ENCODE measurements at places on chromosomes 1 and 21.

DNA sequence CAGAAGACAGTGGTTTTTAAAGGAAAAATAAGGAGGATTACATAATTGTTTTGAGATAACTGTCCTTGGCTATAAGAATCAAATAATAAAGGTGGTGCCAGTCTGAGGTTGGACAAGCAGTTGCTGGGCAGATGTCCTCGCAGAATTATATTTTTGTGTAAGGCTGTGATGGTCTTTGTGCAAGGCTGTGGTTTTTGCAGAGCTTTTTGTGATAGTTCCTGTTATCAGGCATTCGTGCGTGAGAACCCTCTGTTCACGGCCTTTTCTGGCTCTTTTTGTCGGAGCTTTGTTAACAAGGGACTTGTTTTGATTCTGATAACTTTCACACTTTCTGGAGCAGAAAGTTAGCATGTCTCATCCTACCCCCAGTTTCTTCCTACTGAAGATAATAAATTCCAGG is 33.4 kb downstream of the SH3BP5L start:
- no peak for DNase-seq

DNA sequence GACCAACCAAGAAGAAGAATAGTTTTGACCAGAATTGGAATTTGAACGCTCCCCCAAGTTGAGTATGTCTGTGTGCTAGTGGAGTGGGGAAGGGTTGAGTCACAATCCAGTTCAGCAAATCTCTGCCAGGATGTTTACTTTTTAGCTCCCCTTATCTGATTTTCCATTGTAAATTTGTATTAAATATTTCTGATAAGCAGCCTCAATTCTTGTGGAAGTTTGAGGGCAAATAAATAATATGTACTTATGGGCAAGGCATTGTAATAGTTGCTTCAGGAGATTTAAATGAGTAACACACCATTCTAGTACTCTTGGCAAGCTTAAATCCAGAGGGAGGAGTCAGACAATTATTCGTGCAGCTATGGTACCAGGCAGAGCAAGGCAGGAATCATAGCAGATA is 14.4 kb downstream of the CXADR start:
- no peak for DNase-seq

GRCh38 chr1:170586321-170587252 is 54.6 kb downstream of the GORAB start:
- DNase-seq, result no peak

- DNase-seq, result no peak
These were observed 670.5 kb downstream of the KIF26B start for GRCh38 chr1:245825128-245825901.

GRCh38 chr21:22253761-22254160 is 1255.6 kb downstream of the NCAM2 start:
- no peak for DNase-seq

- no peak for DNase-seq
These were observed 8.8 kb downstream of the RAB7B start for GRCh38 chr1:205994346-205994745.

DNA sequence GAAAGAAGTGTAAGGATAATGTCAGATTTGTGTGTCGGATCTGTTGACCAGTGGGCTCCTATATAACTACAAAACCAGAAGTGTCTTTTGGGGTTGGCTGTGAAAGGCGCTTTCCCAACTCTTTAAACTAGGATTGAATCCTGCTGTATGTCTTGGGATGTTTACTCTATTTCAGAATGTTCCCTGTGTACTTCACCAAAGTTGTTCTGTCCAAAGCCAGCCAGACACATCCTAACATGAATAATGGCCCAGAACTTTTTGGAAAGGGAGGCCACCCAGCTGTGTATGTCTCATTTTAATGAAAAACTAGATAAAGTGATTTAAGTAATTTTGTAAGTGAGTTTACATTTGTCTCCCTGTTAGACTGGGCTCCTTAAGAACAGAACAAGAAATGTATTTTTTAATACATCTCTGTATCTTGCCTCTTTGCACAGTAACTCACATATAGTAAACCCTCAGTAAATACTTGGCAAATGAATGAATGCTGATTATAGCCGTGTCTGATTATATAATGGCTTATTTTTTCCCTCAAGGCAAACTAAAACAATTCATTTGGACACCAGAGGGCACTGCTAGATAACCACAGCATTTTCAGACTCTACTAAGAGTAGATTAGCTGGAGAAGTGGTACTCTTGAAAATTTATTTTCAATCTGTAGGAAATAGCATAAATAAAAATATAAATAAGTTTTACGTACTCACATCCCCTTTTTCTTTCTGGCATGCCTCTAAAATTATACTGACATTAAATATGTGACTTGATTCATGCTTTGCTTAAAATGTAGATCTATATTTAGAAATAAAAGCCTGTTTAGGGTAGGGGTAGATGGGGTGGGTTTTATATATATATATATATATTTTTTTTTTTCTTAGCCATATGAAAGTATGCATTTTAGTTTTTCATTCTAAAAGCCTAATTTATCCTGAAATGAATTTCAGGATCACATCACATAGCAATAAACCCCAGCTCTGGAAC is 23.8 kb downstream of the TSEN15 start:
- DNase-seq, result no peak

DNA sequence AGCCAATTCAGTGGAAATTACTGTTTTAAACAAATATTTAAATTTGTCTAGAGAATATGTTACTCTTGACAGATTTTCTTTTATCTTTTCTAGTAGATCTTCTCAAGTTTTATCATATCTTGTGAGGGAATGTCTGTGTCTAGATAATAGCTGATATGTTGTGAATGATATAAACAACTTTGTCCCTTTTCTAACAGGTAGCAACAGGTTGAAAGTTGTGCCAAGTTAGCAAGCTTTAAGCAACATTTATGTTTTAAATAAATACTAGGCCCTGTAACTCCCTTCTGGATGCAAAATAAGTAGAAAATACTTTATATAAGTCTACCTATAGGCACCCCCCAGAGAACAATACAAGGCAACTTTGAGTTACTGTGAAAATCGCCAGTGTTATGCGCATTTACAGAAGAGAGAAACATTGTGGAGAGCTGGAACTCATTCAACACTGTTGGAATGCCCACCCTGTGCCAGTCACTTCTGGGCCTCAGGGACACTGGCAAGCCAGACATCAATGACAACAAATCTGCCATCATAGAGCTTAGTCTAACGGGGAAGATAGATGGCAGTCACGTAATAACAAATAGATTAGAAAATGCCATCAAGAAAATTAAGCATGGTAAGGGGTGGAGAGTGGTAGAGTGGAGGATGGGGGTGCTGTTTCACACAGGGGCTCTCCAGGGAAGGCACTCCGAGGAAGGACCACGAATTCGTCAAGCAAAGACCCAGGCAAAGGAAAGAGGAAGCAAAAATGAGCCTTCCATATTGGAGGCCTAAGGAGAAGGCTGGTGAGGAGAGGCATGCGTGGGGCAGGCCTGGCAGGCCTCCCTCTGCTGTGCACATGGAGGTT is 4.4 kb downstream of the MAP3K21 start:
- no peak for DNase-seq

- no peak for DNase-seq
These were observed 6.1 kb downstream of the IER5 start for GRCh38 chr1:181094416-181095212.

- DNase-seq, result no peak
These were observed 27.3 kb upstream of the LMX1A start for GRCh38 chr1:165383599-165384405.

DNA sequence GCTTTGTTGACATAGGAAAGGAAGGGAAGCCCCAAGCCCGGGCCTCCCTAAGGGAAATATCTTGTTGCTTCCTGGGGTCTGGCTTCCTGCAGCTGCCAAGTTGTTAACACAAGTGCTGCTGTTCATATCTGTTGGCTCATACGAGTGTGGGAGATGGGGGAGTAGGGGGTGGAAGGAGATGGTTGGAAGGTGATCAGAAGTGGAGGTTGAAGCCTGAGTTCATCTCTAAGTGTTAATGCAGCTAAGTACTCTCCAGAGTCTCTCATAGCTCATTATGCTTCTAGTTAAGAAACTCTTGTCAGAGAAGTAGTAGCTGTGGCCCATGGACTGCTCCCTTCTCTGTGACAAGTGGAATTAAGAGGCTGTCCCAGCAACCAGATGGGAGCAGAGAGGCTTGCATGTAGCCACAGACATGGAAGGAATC is 319.2 kb upstream of the SPAG17 start:
- DNase-seq, result no peak

- no peak for DNase-seq
These were observed 8.3 kb upstream of the TINAGL1 start for GRCh38 chr1:31567956-31568570.

GRCh38 chr1:8077120-8077573 is 51.0 kb upstream of the ERRFI1 start:
- no peak for DNase-seq

DNA sequence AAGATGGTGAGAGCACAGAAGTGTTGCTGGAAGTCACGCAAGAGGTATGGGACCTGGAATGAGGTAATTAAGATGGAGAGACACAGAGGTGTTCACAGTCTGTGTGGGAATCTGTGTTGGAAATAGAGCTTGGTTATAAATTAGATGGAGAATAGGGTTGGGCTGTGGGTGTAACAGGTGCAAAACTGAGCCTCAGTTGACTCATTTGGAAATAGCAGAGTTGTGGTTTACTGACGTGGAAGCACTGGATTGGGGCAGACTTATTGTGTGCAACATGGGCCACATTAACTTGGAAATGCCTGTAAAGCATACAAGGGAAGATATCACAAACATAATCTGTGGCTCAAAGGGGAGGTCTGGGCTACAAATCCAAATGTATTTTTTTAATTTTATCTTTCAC is 13.0 kb downstream of the CAMSAP2 start:
- no peak for DNase-seq

GRCh38 chr1:245213066-245213831 is 58.5 kb downstream of the KIF26B start:
- DNase-seq, result no peak

DNA sequence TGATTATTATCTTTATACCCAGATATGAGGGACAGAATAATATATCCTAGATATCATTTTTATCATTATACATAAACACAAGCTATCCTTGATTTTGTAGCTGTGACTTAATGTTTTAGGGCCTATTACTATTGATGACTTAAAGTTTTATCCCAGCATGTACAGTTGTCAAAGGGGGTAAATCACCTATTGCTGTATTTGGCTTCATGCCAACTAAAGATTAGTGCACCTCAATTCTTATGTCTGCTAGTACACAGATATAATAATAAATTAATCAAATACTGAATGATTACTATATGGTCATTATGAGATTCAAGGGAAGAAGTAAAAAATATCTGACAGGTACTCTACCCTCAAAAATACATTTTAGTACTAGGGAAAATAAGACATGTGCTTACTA is 84.0 kb downstream of the SYT14 start:
- no peak for DNase-seq

DNA sequence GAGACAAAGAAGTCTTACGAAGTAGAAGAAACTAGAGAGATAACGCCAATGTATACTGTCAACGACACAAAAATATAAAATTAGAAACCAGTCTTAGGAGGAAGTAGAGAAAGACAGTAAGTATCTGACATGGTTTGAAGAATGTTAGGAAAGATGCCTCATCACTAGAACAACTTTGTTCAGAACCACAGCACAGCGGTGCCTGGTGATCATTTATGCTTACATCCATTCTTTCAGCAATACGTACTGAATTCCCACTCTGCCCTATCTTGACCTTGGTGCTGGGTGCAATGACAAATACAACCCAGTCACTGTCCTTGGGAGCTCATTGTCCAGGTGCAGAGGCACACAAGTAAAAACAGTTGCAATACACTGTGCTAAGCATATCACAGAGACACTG is 104.4 kb downstream of the TM2D1 start:
- DNase-seq, result no peak

- no peak for DNase-seq
These were observed 140.5 kb downstream of the RHOU start for GRCh38 chr1:228875741-228876140.

- no peak for DNase-seq
These were observed 54.9 kb downstream of the NRIP1 start for GRCh38 chr21:15009837-15010363.

DNA sequence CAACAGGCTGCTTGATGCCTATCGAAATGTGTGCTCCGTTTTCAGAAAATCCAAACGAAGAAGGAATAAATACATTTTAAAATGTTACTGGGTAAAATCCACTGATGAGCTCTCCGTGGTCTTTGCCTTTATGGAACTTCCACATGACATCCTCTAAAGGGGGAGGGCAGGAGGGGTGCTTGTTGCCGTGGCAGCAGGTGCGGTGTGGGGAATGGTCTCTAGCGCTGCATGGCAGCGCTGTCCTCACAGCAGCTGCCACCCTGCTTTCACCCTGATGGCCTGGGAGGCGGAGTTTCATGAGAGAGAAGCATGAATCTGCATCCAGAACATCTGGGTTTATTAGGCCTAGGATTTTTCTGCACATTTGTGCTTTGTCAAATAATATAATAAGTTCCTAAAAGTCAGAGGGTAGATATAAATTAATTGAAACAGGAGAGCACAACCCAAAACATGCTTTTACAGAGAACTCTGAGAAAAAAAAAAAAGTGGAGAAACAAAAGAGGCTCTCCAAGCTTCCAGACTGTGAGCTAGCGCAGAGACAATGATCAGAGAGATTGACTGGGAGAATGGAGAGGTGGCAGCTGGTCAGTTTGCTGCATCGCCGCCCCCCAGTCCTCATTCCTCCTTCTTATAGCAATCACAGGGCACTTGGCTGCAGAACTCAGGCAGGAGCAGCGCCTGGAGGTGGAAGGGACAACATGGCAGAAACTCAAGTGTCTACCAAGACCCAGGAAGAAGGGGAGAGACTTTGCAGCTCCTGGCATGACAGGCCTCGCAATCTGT is 228.6 kb downstream of the DSCAM start:
- DNase-seq, result no peak

GRCh38 chr1:180901076-180901990 is 11.4 kb upstream of the KIAA1614 start:
- DNase-seq, result no peak

GRCh38 chr1:199176713-199177112 is 537.9 kb downstream of the PTPRC start:
- no peak for DNase-seq

DNA sequence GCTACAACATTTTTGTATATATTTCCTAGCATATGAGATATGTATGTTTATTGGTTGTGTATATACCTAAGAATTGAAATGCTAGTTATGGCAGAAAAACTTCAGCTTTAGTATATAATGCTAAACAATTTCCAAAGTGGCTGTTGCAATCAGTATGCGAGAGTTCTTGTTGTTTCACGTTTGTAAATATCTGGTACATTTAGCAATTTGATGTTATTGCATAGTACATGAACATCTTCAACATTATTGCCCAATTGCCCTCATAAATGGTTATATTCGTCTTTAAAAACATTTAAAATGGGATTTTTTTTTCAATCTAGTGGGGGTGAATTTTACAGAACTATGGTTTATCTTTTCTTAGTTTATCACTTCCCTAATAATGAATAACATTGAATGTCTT is 86.2 kb upstream of the HP1BP3 start:
- DNase-seq, result no peak

DNA sequence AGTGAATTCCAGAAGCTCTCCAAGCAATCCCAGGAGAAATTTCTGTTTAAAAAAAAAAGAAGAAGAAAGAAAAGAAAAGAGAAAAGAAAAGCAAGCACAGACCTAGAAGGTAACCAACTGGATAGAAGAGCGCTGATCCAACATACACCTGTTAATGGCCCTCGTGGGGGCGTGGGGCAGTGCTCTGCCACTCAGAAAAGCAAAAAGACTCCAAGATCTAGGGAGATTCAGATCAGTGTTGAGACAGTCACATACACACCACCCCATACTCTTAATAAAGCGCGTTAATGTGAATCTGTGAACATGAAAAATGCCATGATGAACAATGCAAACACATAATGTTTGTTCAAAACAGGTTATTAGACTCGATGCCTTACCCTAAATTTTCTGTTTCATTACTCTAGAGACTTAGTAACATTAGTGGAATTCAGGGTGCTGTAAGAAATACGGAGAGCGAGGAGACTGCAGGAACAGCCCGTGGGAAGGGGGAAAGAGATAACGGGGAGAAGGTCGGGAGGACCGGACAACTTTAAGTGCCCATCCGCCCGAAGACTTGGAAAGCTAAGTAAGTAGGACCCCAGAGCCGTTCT is 406 bp downstream of the NME7 start:
- DNase-seq, result no peak

Measured in activated CD8-positive, alpha-beta memory T cell treated with anti-CD3 and anti-CD28 coated beads for 48 hours (primary cell).